Mesenteric fat pad (tissue), 1 donor: ENCODE measurements at places on chromosomes 5 and 9. TPM values are rescaled to one million over a fixed set of nuclear protein-coding genes. Genes with fewer than 3 reads are reported as not detected.

The IL13 gene
- total RNA-seq, result not detected

The RLN2 gene
- total RNA-seq, result not detected

The GABBR2 gene
- total RNA-seq, result not detected

The MLANA gene
- total RNA-seq, result not detected
